Stimulated activated CD4-positive, alpha-beta T cell treated with anti-CD3 and anti-CD28 coated beads, Interleukin-4, amount 100 ng/mL, for 24 hours (primary cell): ENCODE measurements at places on chromosomes 5 and 9.

DNA sequence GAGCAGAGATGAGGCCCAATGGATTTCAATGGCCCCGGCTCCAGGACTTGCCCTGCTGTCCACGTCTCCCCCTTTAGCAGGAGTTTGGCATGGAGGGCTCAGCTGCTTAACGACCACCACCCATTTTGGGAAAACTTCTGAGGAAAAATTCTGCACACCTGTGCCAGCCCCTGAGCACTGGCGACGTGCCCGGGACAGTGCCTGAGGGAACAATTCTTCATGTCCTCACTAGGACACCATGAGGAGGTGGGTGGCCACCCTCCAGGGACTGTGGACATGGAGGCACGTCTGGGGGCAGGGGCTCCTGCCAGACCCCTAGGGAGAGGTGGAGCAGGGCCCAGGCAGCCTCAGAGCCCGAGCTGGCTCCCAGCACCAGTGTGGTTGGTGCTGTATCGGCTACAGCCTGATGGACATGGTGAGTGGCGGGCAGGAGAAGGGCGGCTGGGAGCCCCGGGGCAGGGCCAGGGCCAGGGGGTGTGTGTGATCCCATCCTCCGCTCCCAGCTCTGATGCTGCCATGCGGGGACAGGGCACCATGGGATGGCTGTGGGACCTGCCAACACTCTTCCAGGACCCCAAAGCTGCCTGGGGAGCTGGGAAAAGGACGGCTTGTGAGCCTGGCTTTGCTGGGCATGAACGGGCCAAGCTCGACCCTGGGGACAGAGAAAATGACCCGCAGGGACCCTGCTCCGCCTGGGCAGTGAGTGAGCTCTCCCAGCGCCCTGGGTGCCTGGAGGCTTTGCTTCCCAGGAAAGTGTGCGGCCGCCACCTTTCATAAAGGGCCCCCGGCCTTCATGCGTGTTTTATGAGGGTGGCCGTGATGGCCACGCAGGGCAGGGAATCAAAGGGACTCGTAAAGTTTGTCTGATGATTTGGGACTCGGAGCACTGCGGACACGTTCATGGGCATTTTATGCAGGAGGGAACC lies 3.6 kb upstream of the QSOX2 start:
- DNase-seq, result no peak

- DNase-seq, result no peak
These were observed 15.6 kb downstream of the NDUFA8 start for GRCh38 chr9:122143876-122144405.

- no peak for DNase-seq
These were observed 22.6 kb downstream of the CDH9 start for GRCh38 chr5:27015758-27016157.

GRCh38 chr5:80689627-80690026 lies 34.8 kb upstream of the DHFR start:
- DNase-seq, result no peak

DNA sequence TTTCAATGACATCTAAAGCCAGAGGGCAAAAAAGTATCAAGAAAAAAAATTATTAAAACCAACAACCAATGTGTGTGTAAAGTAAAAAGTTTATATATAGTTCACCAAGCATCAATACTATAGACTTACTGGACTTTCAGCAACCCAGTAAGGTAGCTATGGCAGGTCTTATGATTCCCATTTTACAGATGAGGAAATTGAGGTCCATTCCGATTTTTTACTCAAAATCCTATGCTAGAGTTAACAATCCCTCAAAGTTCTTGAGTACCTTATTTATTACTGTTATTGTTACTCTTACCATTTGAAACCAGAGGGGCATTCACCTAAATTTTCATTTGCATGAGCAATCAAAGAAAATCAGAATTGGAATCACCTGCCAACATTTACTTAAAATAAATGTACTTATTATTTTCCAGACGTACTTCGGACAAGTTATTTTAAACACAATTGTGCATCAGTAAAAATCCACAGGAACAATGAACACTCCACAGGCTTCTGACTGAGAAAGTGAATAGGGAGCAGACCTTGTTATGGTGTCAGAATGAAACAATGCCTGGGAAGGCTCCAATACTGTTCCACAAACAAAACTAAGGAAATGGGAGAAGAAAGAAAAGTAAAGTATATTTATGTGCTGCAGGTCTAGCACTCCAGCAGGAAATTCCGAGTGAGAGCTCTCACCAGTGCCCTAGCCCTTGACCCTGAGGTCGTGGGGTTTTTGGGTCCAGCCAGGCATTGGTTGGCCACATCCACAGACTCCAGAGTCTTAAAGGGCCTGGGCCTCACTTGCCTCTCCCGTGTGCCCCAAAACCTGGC lies 229.9 kb downstream of the PIK3R1 start:
- no peak for DNase-seq

DNA sequence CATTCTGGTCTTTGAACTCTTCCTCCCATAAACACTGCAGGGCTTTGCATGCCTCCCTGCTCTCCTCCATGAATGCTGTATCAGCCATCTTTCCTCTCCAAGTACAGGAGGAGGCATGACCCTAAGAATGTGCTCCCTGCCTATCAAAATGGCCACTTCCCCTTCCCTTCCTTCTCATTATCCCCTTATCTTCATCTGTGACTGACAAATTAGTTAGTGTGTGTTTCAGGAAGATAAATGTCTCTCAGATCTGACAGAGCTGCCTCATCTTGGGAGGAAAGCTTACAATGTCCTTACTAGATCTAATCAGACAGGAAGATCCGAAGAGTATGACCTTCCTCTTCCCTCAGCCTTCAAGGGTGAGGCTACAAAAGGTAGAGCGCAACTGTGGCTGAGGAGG lies 46.2 kb downstream of the TLR4 start:
- DNase-seq, result no peak

DNA sequence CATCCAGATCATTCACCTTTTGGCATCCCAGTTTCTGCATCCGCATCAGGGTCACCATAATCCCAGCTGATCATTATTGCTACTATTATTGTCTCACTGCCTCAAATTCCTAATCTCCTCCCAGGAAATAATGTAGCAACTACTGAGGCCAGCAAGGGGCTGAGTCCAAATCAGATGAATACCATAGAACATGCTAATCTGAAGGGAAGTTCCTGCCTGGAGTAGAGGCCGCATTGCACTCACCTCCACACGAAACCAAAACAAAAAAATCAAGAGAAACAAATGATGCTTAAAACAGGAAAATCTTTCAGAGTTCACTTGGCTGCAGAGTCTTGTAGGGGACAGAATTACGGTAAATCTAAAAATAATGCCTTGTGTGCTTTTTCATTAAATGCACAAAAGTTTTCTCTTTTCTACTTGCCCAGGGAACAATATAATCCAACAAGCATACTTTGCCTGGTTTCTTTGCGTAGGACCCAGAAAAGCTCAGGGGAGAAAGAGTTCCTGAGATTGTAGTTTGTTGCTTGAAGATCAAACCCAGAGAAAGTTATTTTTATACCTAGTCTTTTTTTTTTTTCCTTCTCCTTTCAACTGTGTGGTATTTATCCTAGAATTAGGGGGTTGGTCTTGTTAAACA lies 87.7 kb upstream of the KLF4 start:
- DNase-seq, result no peak

- no peak for DNase-seq
These were observed 2.4 kb upstream of the SMC2 start for GRCh38 chr9:104091708-104092107.

- no peak for DNase-seq
These were observed 69.4 kb upstream of the FBXL17 start for GRCh38 chr5:108451269-108451668.

- no peak for DNase-seq
These were observed 31.1 kb upstream of the MAMDC2 start for GRCh38 chr9:70012569-70012968.

DNA sequence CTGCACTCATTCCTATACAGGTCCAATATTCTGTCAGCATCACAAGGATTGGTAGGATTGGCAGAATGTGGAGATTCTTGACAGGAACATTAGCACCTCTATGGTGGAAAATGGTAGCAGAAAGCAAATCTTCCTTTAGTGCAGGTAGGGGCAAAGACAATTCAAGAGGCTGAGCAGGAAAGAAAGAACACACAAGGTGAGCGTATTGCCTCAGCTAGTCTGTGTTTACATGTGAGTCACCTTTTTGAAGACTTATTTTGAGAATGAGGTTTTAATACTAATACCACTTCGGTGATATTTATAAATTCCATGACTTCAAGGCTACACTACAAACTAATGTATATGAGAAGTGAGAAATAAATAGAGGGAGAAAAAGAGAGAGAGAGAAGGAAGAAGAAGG lies 717.0 kb downstream of the BRINP1 start:
- DNase-seq, result no peak

- DNase-seq, result no peak
These were observed 57.0 kb downstream of the ADAMTS2 start for GRCh38 chr5:179288101-179288808.

DNA sequence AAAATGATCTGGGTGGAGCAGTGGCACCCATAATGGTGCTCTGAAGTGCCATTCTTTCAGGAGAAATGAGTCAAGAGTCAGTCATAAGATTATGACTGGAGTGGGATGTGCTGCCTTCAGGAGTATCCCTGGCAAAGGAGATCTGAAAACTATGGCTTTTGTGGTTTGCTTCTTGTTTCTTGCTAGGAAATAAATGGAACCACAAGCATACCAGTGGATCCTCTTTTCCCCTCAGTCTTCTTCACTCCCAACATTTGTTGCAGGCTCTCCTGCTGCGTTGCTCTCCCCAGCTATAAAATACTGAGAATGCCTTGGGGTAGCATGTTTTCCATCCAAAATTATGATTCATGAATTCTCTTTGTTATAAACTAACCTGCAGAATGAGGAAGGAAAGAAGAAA lies 199.1 kb downstream of the NNT start:
- DNase-seq, result no peak

- DNase-seq, result peak; percentile 53
These were observed at the start of gene ARSB for GRCh38 chr5:78985116-78985724. Gene ARSB (minus strand): TSS chr5:78985310. CDS start chr5:78985248, 62 bp downstream.

DNA sequence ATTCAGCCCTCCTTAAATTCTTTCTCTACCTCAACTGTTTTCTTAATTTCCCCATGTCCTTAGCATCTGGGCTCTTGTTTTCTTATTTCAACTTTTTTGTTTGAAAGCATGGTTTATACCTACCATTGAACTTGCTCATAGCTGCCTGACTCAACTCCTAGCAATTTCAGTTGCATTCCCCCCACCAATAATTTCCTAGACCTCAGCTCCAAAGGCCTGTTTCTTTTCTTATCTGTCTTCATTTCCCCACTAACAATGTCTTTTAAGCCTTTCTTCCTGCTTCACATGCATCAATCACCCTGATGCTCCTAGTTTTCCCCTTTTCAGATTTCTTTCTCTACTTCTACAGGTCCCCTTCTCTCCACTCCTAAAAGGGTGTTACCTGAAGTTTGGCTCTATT lies 129.7 kb upstream of the PDE4D start:
- DNase-seq, result no peak

DNA sequence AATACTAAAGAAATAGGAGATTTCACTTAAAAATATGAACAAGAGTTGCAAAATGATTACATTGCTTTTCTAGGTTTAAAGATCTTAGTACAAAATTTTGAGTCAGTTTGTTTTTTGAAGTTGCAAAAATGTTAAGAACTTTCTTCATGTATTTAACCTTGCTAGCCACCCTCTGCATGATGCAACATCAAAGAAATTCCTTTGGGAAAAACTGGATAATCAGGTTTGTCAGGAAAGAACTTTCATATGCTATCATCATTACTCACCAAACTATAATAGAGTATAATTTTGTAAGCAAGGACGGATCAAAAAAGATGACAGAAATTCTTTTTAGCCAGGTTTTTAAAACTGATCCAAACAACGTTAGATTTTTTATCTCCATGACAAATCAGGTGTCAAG lies 116.9 kb upstream of the MRPS30 start:
- DNase-seq, result no peak

- peak; percentile 9 for DNase-seq
These were observed 67.1 kb downstream of the KLF4 start for GRCh38 chr9:107422189-107423185.

DNA sequence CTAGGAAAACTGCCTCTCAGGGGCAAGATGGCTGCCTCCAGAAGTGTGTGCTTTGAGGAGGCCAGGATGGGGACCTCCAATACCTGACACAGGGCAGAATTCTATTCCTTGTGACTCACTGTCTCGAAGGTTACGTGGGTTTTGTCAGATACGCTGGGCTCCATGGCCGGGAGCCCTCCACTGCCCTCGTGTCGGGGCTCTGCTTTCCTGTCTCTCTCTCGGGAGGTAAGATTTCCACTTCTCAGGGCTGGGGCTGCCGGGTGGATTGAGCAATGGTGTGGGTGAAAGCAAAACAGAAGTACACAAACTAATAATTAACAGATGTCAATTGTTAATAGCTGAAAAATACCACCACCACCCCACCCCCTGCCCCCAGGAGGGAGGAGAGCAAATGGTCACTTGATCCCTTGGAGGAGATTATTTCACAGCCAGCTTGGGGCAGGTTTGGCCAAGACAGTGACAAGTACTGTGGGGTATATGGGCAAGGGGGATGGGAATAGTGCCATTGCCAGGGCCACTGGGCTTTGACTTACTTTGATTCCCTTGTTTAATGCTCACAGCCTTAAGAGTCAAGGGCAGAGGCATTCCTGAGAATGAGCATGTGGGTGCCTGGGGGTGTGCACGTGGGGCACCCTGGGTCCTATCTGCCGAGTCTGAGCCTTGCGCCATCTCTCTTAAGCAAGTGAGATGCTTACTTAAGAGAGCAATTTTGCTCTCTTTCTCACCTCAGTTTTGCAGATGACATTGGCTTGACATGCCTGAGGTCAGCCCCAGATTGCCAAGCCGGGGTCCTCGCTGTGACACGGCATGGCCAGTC lies 28.8 kb upstream of the DAB2IP start:
- DNase-seq, result no peak

- no peak for DNase-seq
These were observed 283.9 kb downstream of the SEC61B start for GRCh38 chr9:99505936-99506335.
